ENCODE measurements at places on chromosomes 13 and 19.
A peak's percentile ranks its signal among the peaks of the same experiment; 100 is the strongest.

- no peaks in the 10 kb centered on the region for H3K27me3 ChIP-seq
- H3K4me3 ChIP-seq = peak overlapping the region; percentile 46
- H3K36me3 ChIP-seq = no peaks in the 10 kb centered on the region
- no peak for DNase-seq
- peaks cover 34% of the 10 kb centered on the region for H3K4me1 ChIP-seq
- peak overlapping the region; percentile 84 for H3K27ac ChIP-seq
Measured at GRCh38 chr19:41545547-41545946, 30.4 kb upstream of the CEACAM21 start.

- no peak overlapping the region for H3K4me3 ChIP-seq
- no peak for DNase-seq
- no peaks in the 10 kb centered on the region for H3K36me3 ChIP-seq
- no peak overlapping the region for H3K27ac ChIP-seq
Measured at GRCh38 chr13:25493931-25494640, 122.3 kb downstream of the ATP8A2 start.

DNA sequence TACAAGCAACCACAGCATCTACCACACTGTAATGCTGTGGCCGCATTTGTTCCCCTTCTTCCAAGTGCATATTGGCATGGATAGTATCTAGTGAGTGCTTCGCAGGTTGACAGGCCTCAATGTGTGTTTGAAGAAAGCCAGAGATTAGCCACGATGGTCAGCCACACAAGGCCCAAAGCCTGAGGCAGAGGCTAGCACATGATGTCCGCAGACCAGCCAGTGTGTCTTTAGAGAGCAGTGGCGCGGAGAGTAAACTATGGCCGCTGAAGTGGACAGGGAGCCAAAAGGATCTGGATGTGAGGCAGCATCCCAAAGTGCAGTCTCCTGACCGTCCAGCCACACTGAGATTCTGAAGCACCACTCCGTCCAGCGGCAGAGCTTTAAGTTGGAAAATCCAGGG, 36.0 kb downstream of the BRD4 start:
- peaks cover 55% of the 10 kb centered on the region for H3K4me1 ChIP-seq
- no peak for DNase-seq
- H3K4me3 ChIP-seq = no peak overlapping the region
- no peaks in the 10 kb centered on the region for H3K27me3 ChIP-seq
- no peak overlapping the region for H3K27ac ChIP-seq

GRCh38 chr13:21240586-21240985, 64.1 kb downstream of the MRPL57 start:
- DNase-seq = no peak
- H3K36me3 ChIP-seq = no peaks in the 10 kb centered on the region
- no peaks in the 10 kb centered on the region for H3K4me1 ChIP-seq
- peaks cover 11% of the 10 kb centered on the region for H3K27me3 ChIP-seq
- no peak overlapping the region for H3K4me3 ChIP-seq

- peaks cover 16% of the 10 kb centered on the region for H3K4me1 ChIP-seq
- H3K27me3 ChIP-seq = peaks cover 52% of the 10 kb centered on the region
- H3K27ac ChIP-seq = no peak overlapping the region
- no peaks in the 10 kb centered on the region for H3K36me3 ChIP-seq
Measured at GRCh38 chr19:39265321-39265916, 2.8 kb upstream of the IFNL2 start.

DNA sequence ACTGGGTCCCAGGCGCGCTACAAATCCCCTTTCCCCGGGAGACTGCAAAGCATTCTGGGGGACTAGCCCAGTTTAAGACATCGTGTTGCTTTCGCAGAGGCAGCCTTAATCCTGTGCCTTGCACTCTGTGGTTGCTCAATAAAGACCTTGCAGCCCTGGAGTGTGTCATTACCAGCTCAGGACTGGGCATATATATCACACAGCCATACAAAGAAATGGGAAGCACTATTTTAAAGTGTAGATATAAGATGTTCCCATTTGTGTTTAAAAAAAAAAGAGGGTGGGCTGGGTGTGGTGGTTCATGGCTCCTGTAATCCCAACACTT, 11.1 kb downstream of the NAPA start:
- DNase-seq = no peak
- H3K4me3 ChIP-seq = no peak overlapping the region
- no peak overlapping the region for H3K27ac ChIP-seq
- H3K4me1 ChIP-seq = peaks cover 15% of the 10 kb centered on the region

- H3K27me3 ChIP-seq = peaks cover 35% of the 10 kb centered on the region
- no peak overlapping the region for H3K27ac ChIP-seq
- H3K36me3 ChIP-seq = no peaks in the 10 kb centered on the region
- no peak for DNase-seq
Measured at GRCh38 chr19:51292971-51293370, 18.5 kb upstream of the IGLON5 start.

DNA sequence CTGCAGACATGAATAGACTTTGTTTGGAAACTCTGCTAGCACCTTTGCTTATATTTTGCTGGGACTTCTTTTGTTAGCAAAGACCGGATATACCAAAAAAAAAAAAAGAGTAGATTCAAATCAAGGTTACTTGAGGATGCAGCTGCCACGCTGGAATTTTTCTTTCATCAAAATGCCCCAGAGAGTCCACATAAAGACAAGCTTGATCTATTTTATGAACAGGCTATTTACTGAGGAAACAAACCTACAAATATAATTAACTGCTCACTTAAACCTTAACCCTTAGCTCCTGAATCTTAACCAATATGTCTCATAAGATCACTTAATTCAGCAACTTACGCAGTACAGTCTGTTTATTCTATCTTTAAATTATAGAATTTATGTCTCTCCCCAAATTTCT, 27.1 kb upstream of the DOCK9 start:
- no peaks in the 10 kb centered on the region for H3K36me3 ChIP-seq
- peaks cover 41% of the 10 kb centered on the region for H3K4me1 ChIP-seq
- H3K27ac ChIP-seq = no peak overlapping the region
- DNase-seq = no peak
- no peaks in the 10 kb centered on the region for H3K27me3 ChIP-seq

GRCh38 chr13:71513411-71514033, 353.5 kb downstream of the DACH1 start:
- H3K27me3 ChIP-seq = no peaks in the 10 kb centered on the region
- no peaks in the 10 kb centered on the region for H3K36me3 ChIP-seq
- no peak for DNase-seq
- no peak overlapping the region for H3K4me3 ChIP-seq
- no peak overlapping the region for H3K27ac ChIP-seq

DNA sequence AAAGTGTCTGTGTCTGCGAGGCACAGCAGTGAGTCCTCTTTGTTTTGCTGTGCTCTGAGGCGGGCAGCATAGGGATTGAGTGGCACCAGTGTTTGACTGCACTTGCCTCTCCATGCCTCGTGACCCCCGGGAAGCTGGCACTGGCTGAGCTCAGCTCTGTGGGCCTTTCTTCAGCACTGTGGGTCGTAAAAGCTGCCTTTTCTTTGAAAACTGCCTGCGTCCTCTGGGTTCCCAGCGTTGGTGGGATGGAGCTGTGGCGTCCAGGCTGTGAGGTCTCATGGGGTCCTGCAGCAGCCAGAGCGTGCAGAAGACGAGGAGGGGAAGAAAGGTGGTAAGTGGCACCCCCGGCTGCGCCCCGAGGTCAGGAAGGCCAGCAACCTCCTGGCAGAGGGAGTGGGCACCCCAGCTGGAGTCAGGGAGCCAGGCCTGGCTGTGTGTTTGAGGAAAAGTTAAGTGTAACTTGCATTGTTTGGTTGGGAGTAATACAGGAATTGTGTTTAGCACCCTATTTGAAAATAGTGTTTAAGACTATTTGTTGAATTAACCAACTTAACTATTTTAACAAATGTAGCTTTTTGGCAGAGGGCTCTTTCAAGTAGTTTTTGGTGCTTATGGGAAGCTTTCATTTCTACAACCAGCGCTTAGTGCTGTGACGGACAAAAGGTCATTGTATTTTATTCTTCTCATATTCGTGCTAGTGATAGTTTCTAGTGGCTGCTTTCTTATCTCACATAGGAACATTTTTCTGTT, 79.3 kb upstream of the TEX29 start:
- no peak for DNase-seq
- H3K36me3 ChIP-seq = peaks cover 32% of the 10 kb centered on the region
- no peaks in the 10 kb centered on the region for H3K4me1 ChIP-seq
- H3K27me3 ChIP-seq = no peaks in the 10 kb centered on the region
- H3K4me3 ChIP-seq = no peak overlapping the region
- H3K27ac ChIP-seq = no peak overlapping the region

GRCh38 chr13:96817336-96817941, 176.8 kb downstream of the OXGR1 start:
- H3K27me3 ChIP-seq = no peaks in the 10 kb centered on the region
- no peaks in the 10 kb centered on the region for H3K4me1 ChIP-seq
- H3K36me3 ChIP-seq = no peaks in the 10 kb centered on the region
- H3K4me3 ChIP-seq = no peak overlapping the region

DNA sequence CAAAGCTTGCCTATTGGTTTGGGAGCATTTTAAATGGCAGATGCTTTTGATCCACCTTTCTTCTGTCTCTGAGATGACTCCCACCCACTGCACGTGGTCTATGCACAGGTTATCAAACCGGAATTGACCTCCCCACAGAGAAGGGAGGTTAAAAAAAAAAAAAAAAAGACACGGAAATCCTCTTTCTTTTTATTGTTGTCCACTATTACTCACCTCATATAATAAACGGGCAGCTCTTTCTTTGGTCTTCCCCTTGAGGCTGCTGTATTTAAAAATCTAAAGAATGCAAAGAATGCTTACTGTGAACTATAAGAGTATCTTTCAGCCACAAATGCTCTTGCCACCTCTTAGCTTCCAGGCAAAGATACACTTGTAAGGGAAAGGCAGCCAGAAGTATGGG, 329.7 kb downstream of the NDFIP2 start:
- H3K27ac ChIP-seq = no peak overlapping the region
- no peaks in the 10 kb centered on the region for H3K4me1 ChIP-seq
- H3K36me3 ChIP-seq = no peaks in the 10 kb centered on the region
- H3K4me3 ChIP-seq = no peak overlapping the region

GRCh38 chr19:29579308-29579910, 26.7 kb upstream of the POP4 start:
- H3K27ac ChIP-seq = no peak overlapping the region
- peaks cover 10% of the 10 kb centered on the region for H3K27me3 ChIP-seq
- H3K4me3 ChIP-seq = no peak overlapping the region
- H3K4me1 ChIP-seq = no peaks in the 10 kb centered on the region
- H3K36me3 ChIP-seq = no peaks in the 10 kb centered on the region
- DNase-seq = no peak

- no peaks in the 10 kb centered on the region for H3K27me3 ChIP-seq
- no peaks in the 10 kb centered on the region for H3K4me1 ChIP-seq
- no peak overlapping the region for H3K4me3 ChIP-seq
- no peaks in the 10 kb centered on the region for H3K36me3 ChIP-seq
- H3K27ac ChIP-seq = no peak overlapping the region
- no peak for DNase-seq
Measured at GRCh38 chr13:78881751-78882150, 222.8 kb upstream of the OBI1 start.

DNA sequence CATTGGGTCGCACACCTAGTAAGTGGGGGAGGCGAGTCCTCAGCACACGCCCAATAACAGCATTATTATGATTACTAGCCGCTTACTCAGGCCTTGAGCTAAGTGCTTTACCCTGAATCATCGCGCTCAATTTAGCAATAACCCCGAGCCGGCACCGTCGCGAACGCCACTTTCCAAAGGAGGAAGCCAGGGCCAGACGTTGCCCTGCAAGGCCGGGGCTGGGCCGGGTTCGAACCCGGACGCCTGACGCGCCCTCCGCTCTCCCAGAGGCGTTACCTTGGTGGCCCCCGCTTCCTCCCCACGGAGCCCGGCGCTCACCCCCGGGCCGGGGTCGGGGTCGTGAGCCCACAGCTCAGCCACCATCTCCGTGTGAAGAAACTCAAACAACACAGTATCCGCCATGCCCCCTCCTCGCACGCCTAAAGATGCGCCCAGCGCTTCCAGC, at the start of gene TRAPPC6A:
Gene TRAPPC6A, minus strand, starts transcription at position 421 of the 445 bp plus-strand sequence. Its CDS starts 19 bp downstream, at position 402.
- peak within 1 kb of the TSS; percentile 79 for H3K4me3 ChIP-seq
- peaks cover 19% of the 10 kb centered on the region for H3K36me3 ChIP-seq
- H3K27ac ChIP-seq = peak within 1 kb of the TSS; percentile 73
- H3K4me1 ChIP-seq = peaks cover 10% of the 10 kb centered on the region

DNA sequence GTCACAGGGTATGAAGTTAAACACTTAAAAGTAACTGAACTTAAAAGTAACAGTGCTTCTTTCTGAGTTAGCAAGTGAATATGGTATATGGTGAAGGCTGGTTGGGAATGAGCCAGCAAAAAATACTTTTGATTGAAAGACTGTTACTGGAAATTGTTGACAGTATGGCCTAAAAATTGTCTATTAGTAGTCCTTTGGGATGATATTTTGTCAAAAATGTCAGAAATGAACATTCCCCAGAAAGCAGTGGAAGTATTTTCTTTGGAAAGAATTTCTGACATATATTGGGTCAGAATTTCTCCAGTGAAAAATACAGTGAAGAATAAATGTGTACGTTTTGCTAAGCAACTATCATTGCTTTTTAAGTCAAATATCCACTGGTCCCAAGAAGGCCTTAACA, 860.5 kb downstream of the PCDH9 start:
- no peak overlapping the region for H3K4me3 ChIP-seq
- no peak overlapping the region for H3K27ac ChIP-seq
- H3K27me3 ChIP-seq = no peaks in the 10 kb centered on the region
- no peaks in the 10 kb centered on the region for H3K4me1 ChIP-seq

DNA sequence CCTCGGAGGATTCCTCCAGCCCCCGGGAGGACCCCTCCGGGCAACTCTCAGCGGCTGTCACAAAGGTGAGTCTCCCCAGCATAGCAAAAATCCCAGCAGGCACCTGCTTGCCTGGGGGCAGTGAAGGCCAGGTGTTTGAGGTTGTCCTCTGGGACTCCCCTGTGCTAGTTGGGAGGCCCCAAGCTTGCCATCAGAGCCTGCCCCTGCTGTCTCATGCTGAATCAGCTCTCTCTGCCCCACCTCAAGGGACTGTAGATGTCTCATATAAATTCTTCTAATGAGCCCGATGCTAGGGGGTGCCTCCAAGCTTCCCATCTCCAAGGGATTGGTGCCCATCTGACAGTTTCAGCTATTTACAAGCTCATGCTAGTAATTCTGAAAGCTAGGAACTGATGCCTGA, 53.6 kb downstream of the NWD1 start:
- no peak overlapping the region for H3K4me3 ChIP-seq
- no peak for DNase-seq
- H3K36me3 ChIP-seq = no peaks in the 10 kb centered on the region

GRCh38 chr13:26494571-26495195, 62.8 kb upstream of the WASF3 start:
- H3K4me1 ChIP-seq = no peaks in the 10 kb centered on the region
- no peak overlapping the region for H3K4me3 ChIP-seq
- no peak overlapping the region for H3K27ac ChIP-seq
- no peaks in the 10 kb centered on the region for H3K36me3 ChIP-seq
- H3K27me3 ChIP-seq = peaks cover 2% of the 10 kb centered on the region

DNA sequence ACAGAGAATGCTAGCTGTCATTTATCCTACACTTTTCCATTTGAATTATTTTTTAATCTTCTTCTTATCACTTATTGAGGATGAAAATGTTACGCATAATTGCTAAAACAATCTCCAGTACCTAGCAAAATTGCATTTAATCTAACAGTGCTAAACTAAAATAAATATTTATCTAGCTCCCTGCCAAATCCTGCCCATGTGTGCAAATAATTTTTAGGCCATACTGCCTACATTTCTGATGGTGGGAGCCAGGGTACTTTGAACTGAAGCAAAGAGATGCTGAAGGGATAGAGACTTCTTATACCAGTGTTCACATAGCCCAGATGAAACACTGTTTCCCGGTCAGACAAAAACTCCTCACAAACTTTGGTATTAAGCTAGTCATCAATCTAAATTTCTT, 1268.7 kb upstream of the PCDH20 start:
- no peak overlapping the region for H3K27ac ChIP-seq
- no peaks in the 10 kb centered on the region for H3K27me3 ChIP-seq
- no peaks in the 10 kb centered on the region for H3K36me3 ChIP-seq
- no peak for DNase-seq
